ENCODE measurements at places on chromosomes 3 and 15.

DNA sequence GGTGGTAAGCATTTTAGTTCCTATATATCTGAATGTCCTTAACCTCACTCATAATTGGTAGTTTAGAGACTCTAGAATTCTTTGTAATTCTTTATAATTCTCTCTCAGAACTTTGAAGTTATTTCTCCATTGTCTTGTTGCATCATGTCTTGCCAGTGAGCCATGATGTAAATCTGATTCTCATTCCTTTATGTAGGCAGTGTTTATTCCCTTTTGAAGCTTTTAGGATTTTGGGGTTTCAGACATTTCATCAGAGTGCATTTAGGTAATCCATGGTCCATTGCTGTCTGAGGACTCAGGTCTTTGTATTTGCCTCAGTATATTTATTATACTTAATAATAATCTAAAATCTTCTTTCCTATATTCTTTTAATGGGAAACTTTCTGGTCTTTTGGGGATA, 20.6 kb downstream of the CMC1 start:
- DNase-seq, result no peak

GRCh38 chr3:23071296-23071695, 131.8 kb upstream of the UBE2E2 start:
- DNase-seq, result no peak

GRCh38 chr3:154250291-154250690, 74.0 kb downstream of the DHX36 start:
- DNase-seq, result no peak

- DNase-seq, result no peak
These were observed 291.6 kb downstream of the IL20RB start for GRCh38 chr3:137249311-137249940.

All from fibroblast of skin of right biceps (primary cell).